ENCODE measurements at places on chromosomes 16 and 17. TPM values are rescaled to one million over a fixed set of nuclear protein-coding genes. Genes with fewer than 3 reads are reported as not detected.

The TMEM238L gene
- total RNA-seq: not detected

The SMPD3 gene
- total RNA-seq: 1.1 TPM

The CHMP6 gene
- total RNA-seq: 13.3 TPM

The DHRS7C gene
- total RNA-seq: not detected

The MT1X gene
- 10.9 TPM for total RNA-seq

The ALOX15B gene
- total RNA-seq: not detected

The EVI2A gene
- 37.8 TPM for total RNA-seq

The PYDC1 gene
- total RNA-seq: not detected
